ENCODE measurements at places on chromosomes 13 and 19.

DNA sequence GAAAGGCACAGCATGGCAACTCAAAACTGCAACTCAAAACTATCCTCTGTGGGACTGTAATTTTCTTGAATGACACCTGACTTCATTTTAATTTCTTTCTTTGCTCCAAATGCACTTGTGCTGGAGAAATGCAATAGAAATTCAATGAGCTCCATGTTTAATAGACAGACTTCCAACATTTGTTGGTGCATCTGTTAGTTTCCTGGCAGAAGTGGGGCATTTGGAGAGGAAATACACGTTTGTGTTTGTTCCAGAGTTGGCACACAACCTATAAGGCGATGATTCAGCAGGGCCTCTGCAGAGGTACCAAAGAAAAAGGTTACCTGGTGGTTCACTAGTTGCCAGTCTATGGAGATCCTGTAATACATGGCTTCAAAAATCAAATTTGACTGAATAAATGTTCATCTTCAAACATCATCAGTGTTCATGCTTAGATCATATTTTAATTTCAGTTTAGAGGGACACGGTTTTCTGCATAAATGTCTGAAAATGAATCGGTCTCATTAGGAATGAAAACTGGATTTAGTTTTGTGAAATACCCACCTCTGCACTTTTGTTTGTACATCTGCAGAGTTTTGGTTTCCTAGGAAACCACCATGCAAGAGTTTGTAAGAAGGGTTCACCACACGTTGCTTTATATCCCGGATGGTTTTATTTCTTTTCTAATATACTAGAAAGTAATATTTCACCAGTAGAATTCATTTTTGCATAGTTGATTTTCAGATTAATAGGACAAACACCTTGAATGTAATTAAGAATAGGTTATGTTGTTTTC is 21.8 kb upstream of the OBI1 start:
- no peak for DNase-seq

GRCh38 chr19:17866312-17866963 is 5.3 kb upstream of the SLC5A5 start:
- no peak for DNase-seq

GRCh38 chr19:3161453-3161852 is 17.1 kb upstream of the S1PR4 start:
- no peak for DNase-seq

DNA sequence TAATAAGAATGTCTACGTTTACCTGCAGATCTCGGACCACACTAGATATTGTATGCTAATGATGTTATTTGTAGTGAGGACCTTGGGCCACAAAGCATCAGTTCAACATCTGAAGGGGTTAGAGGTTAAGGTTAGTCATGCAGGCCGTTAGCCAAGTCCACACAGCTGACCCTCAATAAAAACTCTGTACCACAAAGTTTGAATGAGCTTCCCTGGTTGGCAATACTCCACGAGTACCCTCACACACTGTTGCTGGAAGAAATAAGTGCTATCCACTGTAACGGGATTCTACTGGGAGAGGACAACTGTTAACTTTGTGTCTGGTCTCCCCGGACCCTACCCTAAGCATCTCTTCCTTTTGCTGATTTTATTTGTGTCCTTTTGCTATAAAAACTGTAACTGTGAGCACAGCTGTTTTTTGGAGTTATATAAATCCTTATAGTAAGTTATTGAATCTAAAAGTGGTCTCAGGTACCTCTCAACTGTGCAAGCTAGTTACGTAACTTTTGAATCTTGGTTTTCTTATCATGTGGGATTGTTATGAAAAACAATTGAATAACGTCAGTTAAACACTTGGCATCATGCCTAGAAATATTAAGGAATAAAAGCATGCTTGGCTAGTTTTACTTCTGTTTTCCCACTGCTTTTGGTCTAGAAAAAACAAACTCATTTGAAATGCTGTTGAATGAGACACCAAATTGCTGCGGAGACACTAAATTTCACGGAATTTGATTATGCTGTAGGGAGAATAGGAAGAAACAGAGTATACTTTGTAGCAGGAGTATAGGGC is 181.5 kb downstream of the DNAJC3 start:
- DNase-seq, result no peak

DNA sequence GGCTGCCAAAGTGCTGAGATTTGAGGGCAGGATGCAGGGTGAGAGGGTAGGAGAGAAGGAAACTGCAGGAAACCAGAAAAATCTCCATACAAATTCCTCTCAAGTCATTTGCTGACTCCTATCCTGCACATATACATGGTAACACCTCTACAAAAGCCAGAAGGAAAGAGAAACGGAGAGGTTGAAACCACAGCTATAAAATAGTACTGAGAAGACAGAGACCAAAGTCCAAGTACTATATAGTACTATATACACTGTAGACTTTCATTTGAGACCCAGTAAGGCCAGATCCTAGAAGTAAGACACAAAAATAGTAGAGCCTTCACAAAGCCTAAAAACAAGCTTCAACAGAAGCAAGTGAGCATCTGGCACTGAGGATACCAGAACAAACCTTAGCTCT is 103.1 kb downstream of the UGGT2 start:
- DNase-seq, result no peak

GRCh38 chr19:1019980-1020867 is 699 bp downstream of the TMEM259 start:
- DNase-seq, result no peak

DNA sequence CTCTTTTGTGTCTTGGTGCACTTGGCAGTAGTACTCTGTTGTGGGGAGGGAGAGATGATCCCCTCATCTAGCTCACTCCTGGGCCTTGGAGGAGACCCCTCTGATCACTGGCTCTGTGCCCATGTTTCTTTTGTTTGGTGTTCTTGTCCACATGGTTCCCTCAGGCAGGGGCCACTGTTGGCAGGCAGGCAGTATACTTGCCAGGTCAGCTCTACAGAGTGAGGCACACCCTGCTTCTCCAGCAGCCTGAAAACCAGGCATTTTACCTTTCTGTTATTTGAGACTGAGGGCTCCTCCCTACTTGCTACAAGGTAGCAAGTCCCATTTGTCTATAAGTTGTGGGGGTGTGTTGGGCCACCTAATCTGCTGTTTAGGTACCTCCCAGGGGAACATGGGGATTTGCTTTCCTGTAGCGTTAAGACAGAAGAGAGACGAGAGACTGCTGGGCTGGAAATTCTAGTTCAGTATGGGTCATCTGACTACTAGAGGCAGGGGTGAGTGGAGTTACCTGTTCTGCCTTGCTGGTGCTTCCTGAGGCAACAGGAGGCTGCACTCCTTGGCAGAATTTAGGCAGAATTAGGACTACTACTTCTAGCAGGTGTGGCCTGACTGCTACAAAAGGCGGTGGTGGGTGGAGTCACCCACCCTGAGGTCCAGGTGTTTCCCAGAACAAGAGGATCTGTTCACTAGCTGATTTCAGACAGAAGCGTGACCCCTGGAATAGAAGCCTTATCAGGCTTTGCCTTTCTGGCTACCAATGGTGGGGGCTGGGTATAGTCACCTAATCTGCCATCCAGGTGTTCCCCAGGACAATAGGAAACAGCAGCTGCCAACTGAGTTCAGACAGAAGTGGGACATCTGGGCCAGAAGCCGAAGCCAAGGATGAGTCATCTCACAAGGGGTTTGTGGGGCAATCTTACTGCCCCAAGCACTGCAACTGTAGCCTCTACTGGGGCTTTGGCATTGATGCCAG is 843.0 kb upstream of the ATXN8OS start:
- DNase-seq, result no peak

DNA sequence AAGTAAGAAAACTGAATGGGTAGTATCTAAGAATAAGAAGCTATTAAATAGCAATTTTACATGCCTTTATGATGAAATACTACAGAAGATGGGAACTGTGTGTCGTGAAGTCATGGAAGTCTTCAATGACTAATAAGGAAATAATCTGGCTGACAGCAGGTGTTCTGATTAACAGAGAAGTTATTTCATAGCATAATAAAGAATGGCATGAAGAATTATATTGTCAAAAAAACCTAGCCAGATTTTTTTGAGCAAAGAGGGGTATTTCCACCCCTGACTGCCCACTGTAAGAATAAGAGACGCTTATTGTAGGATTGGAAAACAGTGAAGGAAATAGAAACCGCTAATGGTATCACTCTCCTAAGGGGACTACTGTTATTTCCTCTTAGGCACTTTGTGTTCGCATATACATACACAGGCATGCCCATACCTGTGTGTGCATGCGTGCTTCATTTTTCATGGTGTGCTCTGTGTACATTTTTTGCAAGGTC is 318.8 kb downstream of the SHISA2 start:
- no peak for DNase-seq

DNA sequence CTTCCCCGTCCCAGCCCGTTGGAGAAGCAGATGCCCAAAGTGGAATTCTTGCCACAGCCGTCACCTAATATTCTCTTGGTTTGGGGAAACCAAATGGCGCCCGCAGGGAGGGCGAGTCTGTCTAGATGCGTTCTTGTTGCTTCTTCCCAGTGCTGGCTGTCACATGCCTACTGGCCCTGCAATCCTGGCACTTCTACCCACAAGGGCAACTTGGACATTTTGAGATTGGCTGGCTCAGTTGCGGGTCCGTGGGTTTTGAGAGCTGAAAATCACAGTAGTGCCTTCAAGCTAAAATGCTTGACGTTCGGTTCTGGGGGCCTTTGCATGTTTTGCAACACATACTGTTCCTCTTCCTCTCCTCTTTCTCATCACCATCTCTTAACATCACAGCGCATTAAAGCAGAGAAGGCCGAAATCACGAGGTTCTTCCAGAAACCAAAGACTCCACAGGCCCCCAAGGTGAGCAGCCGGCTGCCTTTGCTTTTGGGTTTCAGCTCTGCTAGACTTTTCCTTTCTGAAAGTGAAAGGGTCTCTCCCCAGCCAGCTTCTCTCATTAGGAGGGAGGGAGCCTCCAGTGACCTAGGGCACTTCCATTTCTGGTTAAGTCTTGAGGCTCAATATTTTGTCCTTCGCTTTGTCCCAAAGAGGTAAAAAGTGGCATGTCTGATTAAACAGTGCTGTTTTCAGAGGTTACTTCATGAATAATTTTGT is 21.1 kb downstream of the CHAF1A start:
- DNase-seq, result no peak

DNA sequence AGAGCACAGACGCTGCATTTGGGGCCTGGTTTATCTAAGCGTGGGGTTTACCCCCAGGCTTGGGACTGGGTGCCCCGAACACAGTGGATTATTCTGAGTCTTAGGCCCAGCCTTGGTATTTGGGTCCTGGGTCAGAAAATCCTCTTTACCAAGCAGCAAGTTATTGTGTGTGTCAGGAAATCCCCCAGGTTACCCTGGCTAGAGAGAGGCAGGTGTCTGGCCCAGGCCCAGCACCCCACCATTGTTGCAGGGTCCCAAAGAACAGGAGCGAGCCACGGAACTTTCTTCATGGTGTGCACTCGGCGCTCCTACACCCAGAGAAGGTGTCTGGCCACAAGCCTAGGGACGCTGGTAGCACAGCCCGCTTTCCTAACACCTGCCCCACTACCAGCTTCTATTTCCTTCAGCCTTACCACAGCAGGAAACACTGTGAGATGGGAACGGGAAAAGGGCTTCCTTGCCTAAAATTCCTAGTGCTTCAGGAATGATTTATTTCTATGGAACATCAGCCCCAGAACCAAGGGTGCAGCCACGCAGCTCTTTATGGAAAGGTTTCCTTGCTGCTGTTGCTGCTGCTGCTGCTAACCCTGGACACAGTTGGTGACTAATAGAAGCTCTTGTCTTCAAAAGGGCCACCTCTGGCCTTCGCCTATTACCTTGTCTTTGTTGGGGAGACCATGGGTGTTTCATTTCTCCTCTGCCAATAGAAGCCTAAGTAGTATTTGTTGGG is 7.4 kb upstream of the CDX2 start:
- DNase-seq, result no peak

- no peak for DNase-seq
Observed at GRCh38 chr13:97373787-97374186, 60.2 kb upstream of the RAP2A start.

DNA sequence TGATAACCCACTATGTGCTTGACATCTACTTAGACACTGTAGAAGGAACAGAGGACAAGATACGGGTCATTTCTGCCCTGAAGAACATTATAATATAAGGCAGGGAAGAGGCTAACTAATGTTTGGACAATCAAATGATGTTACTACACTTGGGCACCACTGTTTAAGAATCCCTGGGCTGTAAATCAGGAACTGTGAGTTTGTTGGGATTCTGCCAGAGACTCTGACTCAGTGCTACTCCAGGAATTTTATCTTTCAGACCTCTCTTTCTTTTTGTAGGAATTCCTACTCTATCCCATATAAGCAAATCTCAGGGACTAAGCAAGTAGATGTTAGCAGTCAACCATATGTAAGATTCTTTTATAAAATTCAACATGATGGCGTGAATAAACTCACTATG is 3.1 kb upstream of the ZNF471 start:
- no peak for DNase-seq

- no peak for DNase-seq
Observed at GRCh38 chr13:98869408-98870090, 108.3 kb downstream of the DOCK9 start.

GRCh38 chr13:72805676-72806346 is 23.9 kb downstream of the PIBF1 start:
- no peak for DNase-seq

GRCh38 chr13:84821261-84821660 is 939.0 kb upstream of the SLITRK1 start:
- DNase-seq, result no peak

DNA sequence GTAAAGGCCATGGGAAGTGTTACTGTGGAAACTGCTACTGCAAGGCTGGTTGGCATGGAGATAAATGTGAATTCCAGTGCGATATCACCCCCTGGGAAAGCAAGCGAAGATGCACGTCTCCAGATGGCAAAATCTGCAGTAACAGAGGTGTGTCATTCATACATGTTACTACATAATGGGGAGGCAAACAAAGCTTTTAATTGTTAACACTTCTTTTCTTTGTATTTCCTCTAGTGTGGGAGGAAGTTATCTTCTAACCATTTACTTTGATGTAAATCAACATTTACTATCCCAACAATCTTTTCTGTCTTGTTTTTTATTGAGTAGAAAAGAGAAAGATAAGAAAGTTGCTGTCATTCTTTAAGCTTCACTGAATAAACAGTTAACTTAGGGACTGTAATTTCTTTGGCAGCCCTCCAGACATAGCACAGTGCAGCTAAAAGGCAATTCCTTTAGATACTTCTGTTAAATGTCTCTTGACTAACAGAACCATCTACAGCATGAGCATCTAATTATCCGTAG is 126.9 kb downstream of the ITGBL1 start:
- no peak for DNase-seq

- no peak for DNase-seq
Observed at GRCh38 chr13:48816700-48817099, 159.0 kb upstream of the FNDC3A start.

GRCh38 chr13:33257841-33258807 is 27.4 kb downstream of the STARD13 start:
- no peak for DNase-seq

Data from stimulated activated CD8-positive, alpha-beta memory T cell treated with anti-CD3 and anti-CD28 coated beads, Interleukin-7, amount 100 ng/mL, for 24 hours (primary cell).